HS-27A (cell line): ENCODE measurements at places on chromosomes 3 and 15.

- DNase-seq: no peak
Measured at GRCh38 chr3:2931265-2931664, 178.9 kb downstream of the IL5RA start.

DNA sequence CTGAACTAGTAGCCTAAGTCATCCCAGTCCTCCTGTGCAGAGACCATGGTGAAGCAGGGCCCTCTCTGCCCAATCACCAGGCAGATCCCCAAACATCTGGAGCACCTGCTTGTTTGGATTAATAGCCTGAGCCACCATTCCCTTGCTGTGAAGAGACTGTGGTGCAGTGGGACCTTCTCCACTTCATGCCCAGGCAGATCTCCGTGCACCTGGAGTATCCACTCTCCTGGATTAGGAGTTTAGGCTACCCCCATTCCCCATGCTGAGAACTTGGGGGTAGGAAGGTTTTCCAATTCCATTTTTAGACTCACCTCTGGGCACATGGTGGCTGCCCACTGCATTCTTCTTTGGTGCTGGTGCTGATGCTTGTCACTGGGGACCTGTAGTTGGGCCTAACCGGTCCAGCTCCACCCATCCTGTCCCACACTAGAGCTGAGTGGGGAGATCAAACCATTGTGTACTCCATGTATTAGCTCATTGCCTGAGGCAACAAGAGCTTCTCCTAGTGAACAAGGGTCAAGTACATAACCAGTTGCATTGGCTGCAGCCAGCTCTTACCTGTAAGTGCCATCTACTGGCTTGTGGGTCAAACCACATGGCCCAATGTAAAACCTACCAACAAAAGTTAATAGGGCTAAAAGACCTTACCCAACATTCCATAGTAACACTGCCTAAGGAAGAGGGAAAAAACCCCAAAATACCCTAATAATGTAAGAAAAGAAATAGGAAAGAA is 382.5 kb upstream of the CBLB start:
- no peak for DNase-seq

DNA sequence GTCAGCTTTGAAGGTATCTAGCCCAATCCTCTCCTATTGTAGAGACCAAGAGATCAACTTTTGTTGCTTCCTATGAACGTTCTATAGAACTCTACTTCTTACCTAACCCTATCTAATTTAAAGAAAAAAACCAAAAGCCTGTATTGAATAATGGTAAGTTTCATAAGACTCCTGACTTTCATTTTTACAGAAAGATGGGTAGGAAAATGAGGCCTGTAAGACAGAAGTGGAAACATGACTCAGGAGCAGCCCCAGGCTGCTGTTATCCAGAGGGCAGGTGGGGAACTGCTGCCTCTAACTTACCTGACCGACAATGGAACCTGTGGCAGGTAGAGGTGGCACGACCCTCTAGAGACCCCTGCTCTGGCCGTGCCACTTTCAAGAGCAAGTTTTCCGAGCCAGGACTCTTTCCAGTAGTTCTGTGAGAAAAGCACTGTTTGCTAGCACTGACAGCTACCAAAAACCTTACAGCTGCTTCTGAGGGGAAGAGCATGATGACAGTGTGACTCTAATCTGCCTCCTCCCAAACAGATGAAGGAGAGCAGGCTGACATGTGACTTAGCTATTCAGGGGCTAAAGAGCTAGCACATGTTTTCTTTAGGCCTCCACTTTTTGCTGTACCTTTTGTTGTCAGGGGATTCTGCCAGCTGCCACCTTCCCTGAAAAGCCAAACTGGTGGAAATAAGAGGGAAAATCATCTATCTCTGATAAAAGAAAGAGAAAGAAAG is 17.5 kb downstream of the POPDC2 start:
- no peak for DNase-seq

GRCh38 chr15:87570206-87570605 is 686.3 kb downstream of the NTRK3 start:
- DNase-seq: no peak

- DNase-seq: no peak
Measured at GRCh38 chr3:9917820-9918219, 922 bp downstream of the IL17RC start.

DNA sequence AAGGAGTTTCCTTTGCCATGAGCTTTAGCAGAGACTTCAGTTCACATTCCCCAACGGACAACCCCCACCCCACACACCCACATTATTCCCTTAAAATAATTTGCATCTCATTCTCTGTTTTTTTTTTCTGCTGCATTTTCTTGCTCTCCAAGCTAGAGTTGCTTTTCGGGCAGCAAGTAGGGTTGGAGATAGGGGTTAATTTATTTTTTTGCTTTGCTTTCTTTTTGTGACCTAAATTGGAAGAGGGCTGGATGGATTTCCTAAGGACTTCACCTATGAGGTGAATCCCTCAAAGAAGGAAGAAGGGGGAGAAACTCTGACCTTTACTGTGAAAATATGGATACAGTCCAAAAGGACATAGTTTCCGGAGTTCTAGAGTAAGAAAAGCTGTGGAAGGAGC is 6.6 kb downstream of the SOX2 start:
- DNase-seq: no peak

DNA sequence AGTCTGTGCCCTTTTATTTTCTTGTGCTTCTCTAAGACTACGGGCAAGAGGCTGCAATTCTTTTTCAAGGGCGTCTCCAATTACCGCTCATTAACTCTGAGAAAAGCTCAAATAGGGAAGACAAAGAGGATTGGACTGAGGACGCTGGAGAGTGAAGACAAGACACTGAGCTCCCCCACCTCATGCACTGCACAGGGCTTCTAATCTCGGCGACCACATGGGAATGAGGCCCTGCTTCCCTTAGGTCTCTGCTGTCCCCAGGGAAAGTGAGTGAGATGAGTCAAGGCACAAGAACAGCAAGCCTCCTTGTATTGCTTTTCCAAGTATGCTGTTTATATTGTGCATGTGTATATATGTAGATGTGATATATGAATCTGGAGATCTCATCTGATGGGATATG is 392.2 kb upstream of the CFAP20DC start:
- DNase-seq: no peak
